DMS79 treated with DMSO at 0.1 percent for 48 hours (cell line): ENCODE measurements at places on chromosomes 12 and 14.

DNA sequence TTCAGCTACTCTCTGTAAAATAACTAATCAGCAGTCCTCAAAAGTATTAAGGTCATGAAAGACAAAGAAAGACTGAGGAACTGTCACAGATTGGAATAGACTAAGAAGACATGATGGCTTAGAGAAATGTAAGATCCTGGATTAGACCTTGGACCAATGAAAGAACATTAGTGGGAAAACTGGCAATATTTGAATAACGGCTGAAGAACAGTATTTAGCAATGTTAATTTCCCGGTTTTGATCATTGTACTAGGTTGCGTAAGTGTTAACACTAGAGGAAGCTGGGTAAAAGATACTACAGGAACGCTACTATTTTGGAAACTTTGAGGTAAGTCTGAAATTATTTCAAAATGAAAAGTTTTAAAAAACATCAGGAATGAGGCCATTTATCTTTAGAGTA is 98.8 kb upstream of the RESF1 start:
- no peak for DNase-seq

DNA sequence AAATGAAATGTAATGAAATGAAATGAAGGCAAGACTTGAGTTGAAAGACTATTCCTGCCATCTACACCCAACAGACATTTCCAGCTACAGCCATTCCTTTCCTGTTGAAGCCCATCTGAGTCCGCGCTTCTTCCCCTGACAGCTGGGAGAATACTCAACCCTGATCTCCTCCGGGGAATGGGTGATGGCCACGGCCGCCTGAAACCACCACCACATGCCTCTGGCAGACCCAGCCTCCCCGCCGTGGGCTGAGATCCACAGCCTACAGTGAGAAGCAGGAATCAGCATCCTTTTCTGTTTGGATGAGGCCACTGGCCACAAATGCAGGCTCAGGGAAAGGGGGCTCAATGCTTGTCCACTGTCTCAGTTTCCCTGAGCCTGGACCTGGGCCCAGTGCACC is 130.3 kb downstream of the NCOR2 start:
- DNase-seq = no peak

DNA sequence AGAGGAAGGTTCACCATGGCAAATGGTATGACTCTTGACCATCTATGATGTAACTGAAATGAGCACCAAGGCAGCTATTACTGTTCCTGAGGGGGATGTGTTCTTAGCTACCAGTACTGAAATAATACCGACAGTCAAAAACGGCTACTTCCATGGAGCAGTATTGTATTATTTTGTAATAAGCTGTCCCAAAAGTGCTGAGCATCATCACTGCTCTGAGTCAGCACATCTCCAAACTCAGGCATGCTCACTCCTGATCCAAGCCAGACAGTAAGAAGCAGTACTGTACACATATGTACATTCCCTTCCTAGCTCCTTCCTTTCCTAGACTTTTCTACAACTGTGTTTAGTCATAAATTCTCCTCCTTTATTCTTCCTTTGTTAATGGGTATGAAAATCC is 8.6 kb downstream of the VTI1B start:
- no peak for DNase-seq

- DNase-seq = no peak
Observed at GRCh38 chr14:58191763-58192601, 8.0 kb upstream of the ACTR10 start.

- no peak for DNase-seq
Observed at GRCh38 chr12:50246873-50247612, 36.3 kb downstream of the LIMA1 start.

GRCh38 chr14:81523616-81524015 is 10.0 kb downstream of the SEL1L start:
- no peak for DNase-seq

GRCh38 chr12:66823857-66824570 is 145.1 kb upstream of the GRIP1 start:
- peak; percentile 1 for DNase-seq

DNA sequence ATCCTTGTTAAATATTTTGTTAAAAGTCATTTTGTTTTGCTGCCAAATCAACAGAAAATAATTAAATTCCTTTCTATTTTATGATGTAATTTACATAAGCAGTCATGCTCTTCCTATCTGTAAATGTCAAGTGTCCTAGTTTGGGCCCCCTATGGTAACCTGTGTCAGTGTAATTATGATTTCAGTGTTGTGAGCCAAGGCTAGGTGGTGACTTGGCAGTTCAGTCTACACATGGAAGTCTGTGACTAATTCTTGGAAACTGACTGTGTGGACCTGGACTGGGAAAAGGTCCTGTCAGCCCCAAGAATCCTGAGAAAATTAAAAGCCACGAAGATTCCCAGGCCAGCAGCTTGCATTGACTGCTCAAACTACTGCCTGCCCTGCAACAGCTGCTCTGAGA is 371.0 kb downstream of the FUT8 start:
- DNase-seq = no peak

- DNase-seq = no peak
Observed at GRCh38 chr14:55302367-55303124, 31.3 kb downstream of the FBXO34 start.

- DNase-seq = no peak
Observed at GRCh38 chr14:100333311-100333710, 10.2 kb downstream of the SLC25A47 start.

- no peak for DNase-seq
Observed at GRCh38 chr14:100731011-100731670, 4.4 kb downstream of the DLK1 start.

DNA sequence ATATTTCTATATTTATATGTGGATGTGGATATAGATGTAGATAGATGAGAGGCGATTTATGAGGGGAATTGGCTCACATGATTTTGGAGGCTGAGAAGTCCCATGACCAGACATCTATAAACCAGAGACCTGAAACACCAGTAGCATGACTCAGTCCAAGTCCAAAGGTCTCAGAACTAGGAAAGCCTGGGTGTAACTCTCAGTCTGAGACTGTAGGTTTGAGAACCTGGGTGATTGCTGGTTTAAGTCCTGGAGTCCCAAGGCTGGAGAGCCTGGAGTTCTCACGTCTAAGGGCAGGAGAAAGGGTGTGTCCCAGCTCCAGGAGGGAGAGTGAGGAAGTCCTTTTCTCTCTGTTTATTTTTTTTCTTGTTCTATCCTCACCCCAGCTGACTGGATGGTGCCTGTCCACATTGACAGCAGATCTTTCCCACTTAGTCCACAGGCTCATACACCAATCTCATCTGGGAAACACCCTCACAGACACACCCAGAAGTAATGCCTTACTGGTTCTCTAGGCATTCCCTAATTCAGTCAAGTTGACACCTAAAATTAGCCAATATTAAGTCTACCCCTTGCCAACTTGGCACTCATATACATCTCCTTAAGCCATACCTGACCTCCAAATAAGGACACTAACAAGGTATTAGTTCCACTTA is 45.4 kb downstream of the EMP1 start:
- DNase-seq = no peak

DNA sequence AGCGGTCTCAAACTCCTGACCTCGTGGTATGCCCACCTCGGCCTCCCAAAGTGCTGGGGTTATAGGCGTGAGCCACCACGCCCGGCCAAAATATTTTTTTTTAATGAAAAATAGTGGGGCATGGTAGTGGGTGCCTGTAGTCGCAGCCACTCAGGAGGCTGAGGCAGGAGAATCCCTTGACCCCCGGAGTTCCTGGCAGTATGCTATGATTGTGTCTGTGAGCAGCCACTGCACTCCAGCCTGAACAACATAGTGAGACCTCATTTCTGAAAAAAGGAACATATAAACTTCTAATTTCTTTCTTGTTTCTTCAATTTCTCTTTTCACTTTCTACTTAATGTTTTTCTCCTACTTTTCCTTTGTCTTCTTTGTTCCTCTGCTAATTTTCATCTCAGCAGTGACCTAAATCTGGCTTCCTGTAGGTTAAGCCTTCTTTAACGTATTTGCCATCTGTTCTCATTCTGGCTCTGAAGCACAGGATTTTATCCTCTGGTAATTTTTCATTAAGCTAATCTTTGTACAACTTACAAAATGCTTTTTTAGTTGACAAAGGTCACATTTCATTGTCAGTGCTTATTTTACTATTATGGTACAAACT is 4.5 kb upstream of the RPGRIP1 start:
- no peak for DNase-seq

- no peak for DNase-seq
Observed at GRCh38 chr12:43287706-43288383, 264.2 kb downstream of the ADAMTS20 start.

DNA sequence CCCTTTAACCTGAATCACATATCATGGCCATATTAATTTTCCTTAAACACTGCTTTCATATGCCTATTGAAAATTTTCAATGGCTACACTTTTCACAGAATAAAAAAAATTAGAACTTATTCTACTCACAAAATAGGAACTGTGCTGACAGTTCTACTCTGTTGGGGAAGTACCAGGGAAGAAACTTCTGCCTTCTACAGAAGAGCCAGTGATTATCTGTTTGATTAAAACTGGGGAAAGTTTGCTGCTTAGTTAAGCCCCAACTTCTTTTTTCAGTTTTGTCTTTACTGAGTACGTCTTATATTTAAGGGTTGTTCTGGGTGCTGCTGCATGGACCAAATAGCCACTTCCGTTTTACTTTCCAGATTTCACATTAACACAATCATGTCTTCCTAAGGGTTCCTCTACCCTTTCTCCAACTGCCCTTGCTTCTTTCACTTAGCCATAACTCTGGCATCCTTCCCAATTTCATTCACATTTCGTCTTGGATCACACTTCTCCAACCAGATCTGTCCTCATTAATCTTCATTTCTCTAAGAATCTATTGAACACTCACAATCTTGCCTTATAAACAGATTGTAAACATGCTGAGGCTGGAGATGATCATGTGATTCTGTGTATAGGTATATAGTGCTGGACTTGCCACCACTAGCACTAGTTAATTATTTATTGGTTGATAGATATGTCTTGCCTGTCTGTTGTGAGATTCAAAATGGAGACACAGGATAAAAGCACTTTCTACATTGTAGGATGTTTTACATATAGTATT is 1.9 kb upstream of the SEL1L start:
- no peak for DNase-seq

DNA sequence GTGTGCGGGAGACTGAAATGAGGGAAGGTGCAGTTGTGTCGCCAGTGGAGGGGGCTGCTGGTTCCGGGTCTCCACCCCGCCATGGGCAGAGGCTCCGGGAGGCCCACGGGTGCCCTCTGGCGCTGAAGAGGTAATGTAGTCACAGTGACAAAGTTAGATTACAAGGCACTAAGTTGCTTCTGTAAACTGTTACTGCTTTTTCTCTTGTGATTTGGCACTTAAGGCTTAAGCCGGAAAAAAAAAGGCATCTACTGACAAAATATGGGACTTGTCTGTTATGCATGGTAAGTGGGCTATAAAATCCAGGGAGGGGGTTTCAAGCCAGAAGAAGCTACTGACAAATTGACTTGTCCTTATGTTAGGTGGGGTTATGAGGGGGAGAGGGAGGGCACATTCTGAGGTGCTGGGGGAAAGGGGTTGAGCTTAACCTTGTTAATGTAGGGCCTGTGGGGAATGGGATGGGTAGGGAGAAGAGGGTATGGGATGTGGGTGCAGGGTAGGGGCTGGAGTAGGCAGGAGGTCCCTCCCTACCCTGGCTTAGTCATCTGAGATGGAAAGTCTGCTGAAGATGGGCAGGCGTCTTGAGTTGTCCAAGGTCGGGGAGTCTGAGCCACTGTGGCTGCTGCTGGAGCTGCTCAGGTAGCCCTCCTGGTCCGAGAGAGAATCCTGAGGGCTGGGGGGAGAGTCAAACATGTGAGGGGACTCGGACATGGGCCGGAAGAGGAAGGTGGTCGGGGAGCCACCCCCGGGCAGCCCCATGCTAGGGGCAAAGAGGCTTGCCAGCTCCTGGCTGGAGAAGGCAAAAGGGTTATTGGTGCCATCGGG is 3.7 kb downstream of the ZFP36L1 start:
- DNase-seq = no peak

GRCh38 chr12:96250119-96250685 is 56.0 kb downstream of the ELK3 start:
- DNase-seq = no peak

GRCh38 chr14:78512021-78512420 is 341.8 kb downstream of the NRXN3 start:
- DNase-seq = no peak
